ENCODE measurements at places on chromosomes 12 and 14.

- no peak for DNase-seq
Measured at GRCh38 chr12:76529226-76529918, 30.2 kb downstream of the OSBPL8 start.

DNA sequence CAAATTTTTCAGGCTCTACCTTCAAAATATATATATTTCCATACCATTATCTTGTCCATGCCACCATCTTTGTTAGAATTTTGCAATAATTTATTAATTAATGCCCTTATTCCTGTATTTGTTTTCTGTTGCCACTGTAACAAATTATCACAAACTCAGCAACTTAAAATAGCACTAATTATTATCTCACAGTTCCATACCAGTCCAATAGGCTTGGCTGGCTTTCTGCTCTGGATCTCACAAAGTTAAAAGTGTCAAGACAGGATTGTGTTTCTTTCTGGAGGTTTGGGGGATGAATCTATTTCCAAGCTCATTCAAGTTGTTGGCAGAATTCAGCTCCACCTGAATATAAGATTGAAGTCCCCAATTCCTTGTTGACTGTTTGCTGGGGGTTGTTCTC lies 58.6 kb upstream of the SLC38A4 start:
- no peak for DNase-seq

DNA sequence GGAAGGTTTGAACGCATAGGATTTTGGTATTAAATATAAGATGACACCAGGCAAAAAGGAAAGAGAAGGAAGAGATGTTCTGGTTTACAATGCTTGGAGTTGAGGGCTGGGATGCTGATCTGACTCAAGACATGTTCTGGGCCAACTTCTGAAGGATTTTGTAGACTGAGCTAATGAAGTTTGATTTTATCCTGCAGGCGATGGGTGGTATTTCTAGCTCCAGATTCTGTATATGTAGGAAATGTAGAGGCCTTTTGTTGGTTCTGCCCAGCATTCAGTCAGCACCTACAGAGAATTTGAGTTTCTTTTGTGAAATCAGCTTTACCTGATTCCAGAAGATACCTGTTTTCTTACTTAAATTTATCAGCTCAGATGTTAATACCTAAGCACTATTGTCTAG lies 48.2 kb downstream of the VEZT start:
- DNase-seq: no peak

DNA sequence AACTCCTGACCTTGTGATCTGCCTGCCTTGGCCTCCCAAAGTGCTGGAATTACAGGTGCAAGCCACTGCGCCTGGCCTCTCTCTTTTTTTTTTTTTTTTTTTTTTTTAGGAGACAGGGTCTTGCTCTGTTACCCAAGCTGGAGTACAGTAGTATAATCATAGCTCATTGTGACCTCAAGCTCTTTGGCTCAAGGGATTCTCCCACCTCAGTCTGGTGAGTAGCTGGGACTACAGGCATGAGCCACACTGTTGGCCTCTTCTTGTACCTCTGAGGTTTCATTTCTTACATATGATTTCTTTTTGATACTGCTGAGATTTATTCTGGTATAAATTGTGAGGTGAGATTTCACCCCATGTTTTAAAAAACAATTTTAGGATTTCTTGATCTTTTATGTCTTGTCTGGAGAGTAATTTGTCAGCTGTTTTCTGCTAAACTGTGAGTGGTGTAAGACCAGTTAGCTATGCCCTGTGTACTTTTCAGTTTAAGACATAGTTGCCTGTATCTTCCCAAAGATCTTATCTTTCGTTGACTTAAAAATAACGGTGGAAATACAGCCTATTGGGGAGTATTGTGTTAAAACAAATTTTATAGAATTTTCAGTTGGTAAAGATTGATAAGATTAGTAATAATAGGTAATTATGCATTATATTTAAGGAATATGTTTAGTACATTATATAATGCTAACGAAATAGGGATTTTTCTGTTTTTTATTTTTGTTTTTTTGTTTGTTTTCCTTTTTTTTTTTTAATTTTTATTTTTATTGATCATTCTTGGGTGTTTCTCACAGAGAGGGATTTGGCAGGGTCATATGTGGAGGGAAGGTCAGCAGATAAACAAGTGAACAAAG lies 31.7 kb downstream of the WDR20 start:
- no peak for DNase-seq

GRCh38 chr14:88266474-88266873 lies 56.6 kb downstream of the KCNK10 start:
- DNase-seq: no peak

DNA sequence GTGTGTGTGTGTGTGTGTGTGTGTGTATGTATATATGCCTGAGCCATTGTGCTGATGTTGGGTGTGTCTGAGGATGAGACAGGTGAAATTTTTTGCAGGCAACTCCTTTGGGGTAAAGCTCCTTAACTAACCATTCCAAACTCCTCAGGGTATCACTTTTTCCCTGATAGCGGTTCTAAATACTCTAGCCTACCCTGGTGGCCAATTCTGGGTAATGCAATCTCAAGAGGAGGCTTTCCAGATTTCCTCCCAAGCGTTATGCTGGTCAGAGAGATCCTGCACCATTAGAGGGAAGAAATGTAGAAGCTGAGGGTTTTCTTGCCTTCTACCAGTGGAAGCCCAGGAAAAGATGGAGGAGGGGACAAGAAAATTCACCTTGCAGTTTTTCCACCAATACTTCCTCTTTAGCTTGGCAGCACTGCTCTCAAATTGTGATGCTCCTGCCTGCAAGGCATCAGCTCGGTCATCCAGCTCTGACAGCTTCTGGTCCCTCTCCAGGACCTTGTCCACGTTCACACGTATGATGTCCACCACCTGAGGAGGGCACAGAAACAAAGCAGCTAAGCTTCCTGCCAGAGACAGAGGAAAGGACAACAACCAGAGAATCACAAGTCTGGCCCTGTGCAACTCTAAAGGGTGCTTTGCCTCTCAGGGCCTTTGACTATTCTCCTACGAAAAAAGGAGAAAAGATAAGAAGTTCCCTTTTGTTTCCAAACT lies 4.9 kb downstream of the VAMP1 start:
- DNase-seq: peak; percentile 56
